Renal cortex interstitium (tissue), 15 donors: ENCODE measurements at places on chromosomes 7 and 10. TPM values are rescaled to one million over a fixed set of nuclear protein-coding genes. Genes with fewer than 3 reads are reported as not detected.

The CALML5 gene
- not detected for polyA plus RNA-seq

The OPN1SW gene
- polyA plus RNA-seq: 1.7 TPM

The SRRM3 gene
- 1.00 TPM for polyA plus RNA-seq

The SLC16A9 gene
- 43.5 TPM for polyA plus RNA-seq

The AS3MT gene
- 23.2 TPM for polyA plus RNA-seq

- no peak for DNase-seq
Observed at GRCh38 chr7:76062254-76062653, 14.3 kb downstream of the MDH2 start.

DNA sequence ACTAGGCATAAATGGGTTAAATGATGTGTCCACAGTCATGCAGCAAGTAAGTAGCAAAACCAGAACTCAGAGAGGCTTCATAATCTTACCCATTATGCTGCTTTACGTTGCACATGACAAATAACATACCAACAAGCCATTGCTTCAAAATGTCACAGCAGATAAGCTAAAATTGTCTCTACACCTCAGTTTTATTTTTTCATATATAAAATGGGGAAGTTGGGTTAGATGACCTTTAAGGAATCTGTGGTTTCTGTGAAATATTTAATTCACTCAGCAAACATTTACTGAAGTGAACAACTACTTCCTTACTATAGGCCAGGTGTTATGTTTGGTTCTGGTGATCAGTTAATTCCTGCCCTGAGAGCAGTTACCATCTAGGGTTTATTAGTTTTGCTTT lies 2.2 kb upstream of the ASCC1 start:
- no peak for DNase-seq

GRCh38 chr7:122433765-122434164 lies 129.2 kb upstream of the FEZF1 start:
- no peak for DNase-seq

- DNase-seq: no peak
Observed at GRCh38 chr10:131821378-131822012, 79.3 kb upstream of the PPP2R2D start.
